GM23248 (cell line): ENCODE measurements at places on chromosomes 12 and 14.

GRCh38 chr12:4909734-4910501 is at the start of gene KCNA1:
Gene KCNA1, plus strand, starts transcription at chr12:4909905. Its CDS starts 1,474 bp downstream, at chr12:4911379.
- DNase-seq = peak; percentile 42

DNA sequence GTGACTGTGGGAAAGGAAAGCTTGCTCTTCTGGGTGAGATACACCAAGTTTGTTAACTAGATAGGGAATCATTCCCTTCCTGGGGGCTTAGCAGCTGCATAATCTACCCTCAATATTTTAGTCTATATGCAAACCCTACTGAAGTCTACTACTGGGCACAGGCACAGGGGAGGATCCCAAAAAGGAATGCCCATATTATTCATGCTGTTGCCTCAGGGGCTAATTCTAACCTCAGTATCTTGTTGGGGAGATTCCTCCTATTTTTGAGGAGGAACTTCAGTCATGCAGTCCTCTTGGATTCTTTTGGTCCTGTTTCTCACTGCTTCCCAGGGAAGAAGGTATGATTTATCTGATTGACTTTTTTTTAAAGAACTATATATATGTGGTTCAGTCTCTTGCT is 58.9 kb upstream of the ANKS1B start:
- DNase-seq = peak; percentile 26

- no peak for DNase-seq
Observed at GRCh38 chr12:11949738-11950411, 120.9 kb upstream of the BCL2L14 start.

DNA sequence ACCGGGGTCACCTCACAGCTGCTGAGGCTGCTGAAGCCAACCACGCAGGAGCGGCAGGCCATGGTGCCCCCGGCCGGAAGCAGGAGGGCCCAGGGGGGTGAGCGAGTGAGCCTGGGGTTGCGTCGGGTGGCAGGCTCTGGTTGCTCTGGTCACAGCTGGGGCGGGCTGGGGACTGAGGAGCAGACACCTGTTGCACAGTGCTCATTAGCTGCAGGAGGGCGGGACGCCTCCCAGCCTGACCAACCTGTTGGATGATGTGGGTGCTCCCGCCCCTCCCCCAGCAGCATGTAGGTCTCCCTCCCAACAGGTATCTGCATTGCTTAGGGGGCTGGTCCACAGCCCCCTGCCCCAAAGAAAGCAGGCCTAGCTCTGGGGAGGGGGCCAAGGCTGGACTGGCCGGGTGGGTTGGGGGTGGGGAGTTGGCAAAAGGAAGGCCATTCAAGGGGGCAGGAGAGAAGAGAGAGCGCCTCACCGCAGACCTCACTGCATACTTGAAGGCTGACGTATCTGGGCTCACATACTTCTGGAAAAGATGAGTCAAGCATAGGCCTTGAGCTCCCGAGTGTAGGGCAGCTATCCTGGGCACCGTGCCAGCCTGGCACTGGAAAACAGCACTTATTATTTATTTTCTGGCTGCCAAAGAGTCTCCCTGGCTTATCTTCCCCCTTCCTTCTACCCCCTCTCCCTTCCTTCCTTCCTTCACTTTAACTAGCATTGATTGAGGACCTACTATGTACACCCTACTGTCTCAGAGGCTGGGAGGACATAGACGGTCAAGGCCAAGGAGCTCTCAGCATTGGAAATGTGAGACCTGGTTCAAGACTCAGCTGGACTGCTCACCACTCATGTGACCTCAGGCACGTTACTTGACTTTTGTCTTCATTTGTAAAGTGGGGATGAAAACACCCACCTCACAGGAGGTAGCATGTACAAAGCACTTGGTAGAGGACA is at the start of gene KRT80:
TSS of gene KRT80 (minus strand) at position 174 of the 951 bp plus-strand sequence. CDS start at position 62, 112 bp downstream.
- peak; percentile 99 for DNase-seq

DNA sequence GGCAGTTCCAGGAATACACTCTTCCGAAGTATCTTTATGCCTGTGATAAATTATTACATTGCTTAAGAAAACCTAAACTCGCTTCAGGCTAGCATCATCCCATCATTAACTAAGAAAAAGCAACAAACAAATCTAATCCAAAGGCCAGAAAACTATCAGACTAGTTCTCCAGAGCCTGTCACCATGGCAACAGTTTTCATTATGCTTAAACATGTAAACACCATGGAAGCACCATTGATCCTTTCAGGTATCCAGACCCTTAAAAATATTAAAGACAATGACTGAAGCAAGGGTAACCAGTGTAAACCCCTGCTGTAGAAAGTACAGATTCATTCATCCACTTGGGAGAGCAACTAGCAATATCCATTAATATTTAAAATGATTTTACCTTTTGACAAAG is 9.8 kb downstream of the DAD1 start:
- peak; percentile 19 for DNase-seq

DNA sequence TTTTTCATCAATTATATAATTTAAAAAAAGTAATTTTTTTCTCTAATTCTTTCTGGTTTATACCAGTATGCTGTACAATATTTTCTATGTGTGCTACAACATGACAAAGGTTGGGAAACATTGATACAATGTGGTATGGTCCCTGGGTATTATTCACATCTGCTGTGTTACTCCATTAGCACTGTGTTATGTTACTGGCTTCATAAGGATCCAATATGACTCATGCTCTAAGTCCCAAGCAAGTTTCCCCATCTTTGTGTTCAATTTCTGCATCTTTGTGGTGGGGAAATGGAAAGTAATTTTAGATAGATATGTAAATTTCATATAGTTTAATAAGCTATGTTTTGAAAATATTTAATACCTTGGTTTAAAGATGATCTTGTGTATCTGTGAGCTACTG is 35.8 kb downstream of the FBXO33 start:
- DNase-seq = peak; percentile 63

DNA sequence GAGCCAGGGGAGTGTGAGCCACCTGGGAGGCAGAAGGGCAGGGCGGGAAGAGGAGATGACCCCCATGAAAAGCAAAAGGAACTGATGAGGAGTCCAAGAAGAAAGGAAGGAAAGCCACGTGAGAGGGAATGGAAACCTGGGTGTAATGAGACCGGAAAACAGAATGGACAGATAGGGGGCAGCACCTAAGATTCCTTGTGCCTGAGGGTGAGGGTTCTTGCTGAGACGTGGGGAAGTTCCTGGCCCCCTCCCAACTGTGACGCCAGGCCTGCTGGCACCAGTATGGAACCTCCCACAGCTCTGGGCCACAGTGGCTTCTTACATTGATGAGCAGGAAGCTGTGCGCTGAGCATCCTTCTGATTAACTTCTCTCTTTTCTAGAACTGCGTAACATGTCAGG is 30.8 kb downstream of the TTC7B start:
- DNase-seq = peak; percentile 24
